LHCN-M2 (cell line): ENCODE measurements at places on chromosomes 5 and 9. TPM values are rescaled to one million over a fixed set of nuclear protein-coding genes. Genes with fewer than 3 reads are reported as not detected.

The CTXN3 gene
- not detected in 2 replicates for total RNA-seq

DNA sequence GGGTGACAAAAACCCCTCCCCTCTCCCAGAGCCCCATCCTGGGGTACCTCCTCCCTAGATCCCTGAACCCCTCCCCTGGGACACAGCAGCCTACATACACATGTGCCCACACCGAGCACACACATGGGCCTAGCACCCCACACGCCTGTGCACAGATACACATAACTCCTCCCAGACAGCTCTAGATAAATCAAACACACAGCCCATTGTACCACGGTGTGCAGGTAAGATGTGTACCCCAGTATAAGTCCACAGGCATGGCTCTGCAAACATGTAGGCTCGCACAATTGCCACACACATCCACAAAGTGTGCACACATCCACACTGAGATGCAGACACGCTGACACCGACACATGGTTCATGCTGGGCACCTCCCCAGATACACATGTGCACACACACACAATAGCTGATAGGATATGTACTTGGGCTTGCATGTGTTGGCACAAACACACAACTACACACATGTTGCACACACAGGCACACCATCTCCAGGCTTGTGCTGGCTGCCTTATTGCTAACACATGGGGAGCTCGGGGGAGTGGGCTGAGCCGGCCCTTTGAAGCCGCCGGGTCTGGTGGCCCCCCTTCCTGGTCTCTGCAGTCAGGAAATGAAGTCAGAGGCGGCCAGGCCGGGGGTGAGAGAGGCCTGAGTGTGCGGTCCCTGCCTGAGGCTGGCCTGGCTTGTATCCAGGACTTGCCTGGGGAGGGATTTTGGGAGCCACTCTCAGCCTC lies 30.2 kb downstream of the GOLGA2 start:
- no peak for DNase-seq

GRCh38 chr5:94080390-94080789 lies 339.0 kb upstream of the POU5F2 start:
- DNase-seq, result no peak

DNA sequence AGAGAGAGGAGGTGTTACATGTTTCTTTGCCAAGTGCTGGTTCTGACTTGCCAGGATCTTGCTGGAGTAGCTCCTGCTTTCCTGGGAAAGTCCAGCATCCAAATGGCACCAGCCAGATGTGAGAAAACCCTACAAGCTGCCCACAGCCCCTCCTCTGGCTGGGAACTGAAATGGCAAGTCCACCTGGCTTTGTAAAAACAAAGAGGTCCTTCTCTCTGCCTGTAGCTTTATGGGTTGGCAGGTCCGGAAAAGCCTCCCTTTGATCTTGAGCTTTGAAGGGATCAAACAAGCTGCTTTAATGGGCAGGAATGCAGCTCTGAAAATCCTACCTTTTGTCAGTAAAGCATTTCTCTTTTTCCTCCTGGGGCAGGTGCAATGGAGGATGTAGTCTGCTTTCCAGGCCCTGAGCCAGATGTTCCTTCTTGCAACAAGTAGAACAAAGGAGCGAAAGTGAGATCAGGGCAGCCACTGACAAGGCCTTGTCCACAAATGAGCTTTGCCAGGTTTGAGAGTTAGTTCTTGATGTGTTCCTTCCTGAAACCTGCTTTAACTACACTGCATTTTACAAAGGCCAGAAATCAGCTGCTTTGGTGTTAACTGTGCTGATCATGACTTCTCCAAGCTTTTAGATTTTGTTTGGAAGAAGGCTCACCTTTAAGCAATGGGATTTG lies 456.7 kb downstream of the ZNF608 start:
- DNase-seq, result no peak

DNA sequence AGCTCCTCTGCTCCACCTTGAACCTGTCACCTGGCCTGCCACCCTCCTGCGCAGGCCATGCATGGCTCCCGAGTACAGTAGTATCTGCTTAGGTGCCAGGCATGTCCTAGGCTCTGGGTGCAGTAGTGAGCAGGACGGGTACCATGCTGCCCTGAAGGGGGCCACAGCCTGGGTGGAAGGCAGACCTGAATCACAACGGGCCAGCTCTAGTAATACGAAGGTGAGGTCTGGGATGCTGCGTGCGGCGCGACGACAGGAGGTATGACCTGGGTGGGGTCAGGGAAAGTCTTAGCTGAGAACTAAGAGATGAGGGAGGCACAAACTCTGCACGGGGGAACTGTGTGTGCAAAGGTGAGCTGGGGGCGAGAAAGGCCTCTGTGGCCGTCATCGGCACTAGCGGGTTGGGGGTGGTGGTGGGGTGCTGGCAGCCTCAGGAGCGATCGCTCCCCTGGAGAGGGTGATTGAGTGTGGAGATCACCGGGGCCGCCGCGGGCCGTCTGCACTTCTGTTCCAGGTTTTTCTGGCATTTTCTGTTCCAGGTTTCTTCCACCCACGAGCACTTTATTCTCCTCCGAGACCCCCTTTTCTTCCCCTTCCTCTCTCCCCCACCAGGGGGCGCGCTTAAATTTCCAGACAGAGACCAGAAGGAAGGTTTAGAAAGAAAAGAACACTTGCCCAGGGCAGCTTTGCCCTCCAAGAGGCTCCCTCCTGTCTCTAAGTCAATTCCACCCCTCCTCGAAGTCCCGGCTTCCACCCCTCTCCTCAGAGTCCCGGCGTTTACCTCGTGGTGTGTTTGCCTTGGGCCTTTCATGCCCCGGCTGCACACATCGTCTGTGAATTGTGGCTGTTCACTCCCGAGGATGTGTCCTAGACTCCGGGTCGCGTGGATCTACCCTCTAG lies 15.1 kb downstream of the PDLIM4 start:
- peak; percentile 51 for DNase-seq

GRCh38 chr5:45862763-45863162 lies 166.6 kb upstream of the HCN1 start:
- DNase-seq, result no peak

GRCh38 chr5:74272024-74272775 lies 368.3 kb downstream of the ENC1 start:
- peak; percentile 22 for DNase-seq

The RORB gene
- under 0.01 TPM in 1 of 2 replicates, not detected in the other for total RNA-seq

The SHISAL2B gene
- not detected in 2 replicates for total RNA-seq

DNA sequence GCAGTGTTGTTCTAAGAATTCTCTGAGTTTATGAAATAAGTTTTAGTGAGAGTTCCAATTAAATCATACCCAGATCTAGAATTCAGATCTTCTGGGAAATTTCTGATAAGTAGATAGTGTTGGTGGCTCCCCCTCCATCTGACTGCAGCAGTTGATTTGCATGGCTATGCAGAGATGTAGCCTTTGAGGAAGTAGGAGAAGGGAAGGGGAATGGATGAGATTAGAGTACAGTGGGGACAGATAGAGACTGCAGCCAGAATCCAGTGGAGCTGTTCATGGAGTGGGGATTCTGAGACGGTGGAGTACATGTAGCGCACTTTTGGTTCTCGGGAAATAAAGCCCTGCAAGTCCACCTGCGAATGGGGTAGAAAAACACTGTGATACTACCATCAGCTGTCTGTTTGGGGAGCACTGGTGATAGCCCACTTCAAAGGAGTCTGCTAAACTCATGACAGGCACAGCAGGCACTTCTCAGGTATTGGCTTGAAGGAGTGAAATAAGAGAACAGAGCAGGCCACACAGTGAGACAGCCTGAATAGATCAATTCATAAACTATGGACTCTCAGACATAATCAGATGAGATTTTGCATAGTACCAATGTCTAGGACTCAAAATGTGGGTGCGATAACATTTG lies 96.8 kb downstream of the ALDH1A1 start:
- no peak for DNase-seq

The CDO1 gene
- total RNA-seq, result 2.7 and 3.1 TPM in 2 replicates

The ADAMTS6 gene
- total RNA-seq, result 28.7 and 30.8 TPM in 2 replicates

The SHLD3 gene
- 2.1 and 2.7 TPM in 2 replicates for total RNA-seq

The TAF11L10 gene
- not detected in 2 replicates for total RNA-seq

GRCh38 chr9:104028827-104029226 lies 65.3 kb upstream of the SMC2 start:
- DNase-seq, result no peak

DNA sequence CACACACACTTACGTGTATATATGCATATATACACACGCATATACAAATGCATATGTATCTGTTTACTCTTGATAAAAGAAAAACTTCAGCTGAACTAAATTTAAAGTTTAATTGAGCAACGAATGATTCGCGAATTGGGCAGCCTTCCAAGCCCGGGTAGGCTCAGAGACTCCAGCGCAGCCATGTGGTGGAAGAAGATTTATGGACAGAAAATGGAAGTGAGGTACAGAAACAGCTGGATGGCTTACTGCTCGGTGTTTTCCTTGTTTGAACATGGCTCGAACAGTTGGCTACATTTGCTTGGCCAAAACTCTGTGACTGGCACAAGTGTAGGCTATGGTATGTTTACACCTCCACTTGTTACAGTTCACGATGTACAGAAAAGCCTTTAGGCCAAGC lies 239.3 kb upstream of the PRDM9 start:
- DNase-seq, result no peak

The FCN2 gene
- total RNA-seq, result not detected in 2 replicates

The BTNL8 gene
- not detected in 2 replicates for total RNA-seq

DNA sequence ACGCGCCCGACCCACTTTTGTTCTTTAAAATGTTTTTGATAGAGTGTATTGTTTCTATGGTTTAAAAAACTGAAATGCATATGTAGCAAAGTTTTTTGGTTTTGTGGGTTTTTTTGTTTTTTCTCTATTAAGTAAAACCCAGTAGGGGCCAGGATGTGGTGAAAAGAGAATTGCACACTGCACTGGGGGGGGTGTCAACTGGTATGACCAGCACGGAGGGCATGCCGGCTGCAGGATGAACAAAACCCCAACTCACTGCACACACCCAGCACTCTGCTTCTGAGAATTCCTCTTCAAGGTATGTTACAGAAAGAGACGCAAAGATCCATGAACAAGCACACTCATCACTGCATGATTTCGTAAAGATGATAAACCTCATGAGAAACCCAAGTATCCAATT lies 75.0 kb downstream of the STK10 start:
- DNase-seq, result peak; percentile 44

The SLC34A3 gene
- total RNA-seq, result 0.06 TPM in 1 of 2 replicates, not detected in the other

The PRSS3 gene
- total RNA-seq, result not detected in 2 replicates

The CBY3 gene
- not detected in 2 replicates for total RNA-seq

- DNase-seq, result no peak
These were observed 10.9 kb upstream of the RXFP3 start for GRCh38 chr5:33925278-33925677.
